Gastrocnemius medialis (tissue), 4 donors: ENCODE measurements at places on chromosomes 6 and 20. TPM values are rescaled to one million over a fixed set of nuclear protein-coding genes. Genes with fewer than 3 reads are reported as not detected.

GRCh38 chr6:4751823-4752464, 24.3 kb upstream of the CDYL start:
- H3K4me1 ChIP-seq = no peaks in the 10 kb centered on the region
- no peaks in the 10 kb centered on the region for H3K36me3 ChIP-seq
- H3K27ac ChIP-seq = no peak overlapping the region
- no peak for DNase-seq

GRCh38 chr6:26086211-26086610, 1.0 kb upstream of the HFE start:
- H3K27me3 ChIP-seq = no peaks in the 10 kb centered on the region
- no peak overlapping the region for H3K4me3 ChIP-seq
- no peak for DNase-seq
- no peaks in the 10 kb centered on the region for H3K36me3 ChIP-seq
- peaks cover 20% of the 10 kb centered on the region for H3K4me1 ChIP-seq

- peak; percentile 54 for DNase-seq
- peaks cover 20% of the 10 kb centered on the region for H3K4me1 ChIP-seq
- no peaks in the 10 kb centered on the region for H3K36me3 ChIP-seq
- H3K27me3 ChIP-seq = no peaks in the 10 kb centered on the region
- no peak overlapping the region for H3K4me3 ChIP-seq
- peak overlapping the region; percentile 65 for H3K27ac ChIP-seq
Measured at GRCh38 chr6:111743862-111744692, 129.2 kb downstream of the FYN start.

DNA sequence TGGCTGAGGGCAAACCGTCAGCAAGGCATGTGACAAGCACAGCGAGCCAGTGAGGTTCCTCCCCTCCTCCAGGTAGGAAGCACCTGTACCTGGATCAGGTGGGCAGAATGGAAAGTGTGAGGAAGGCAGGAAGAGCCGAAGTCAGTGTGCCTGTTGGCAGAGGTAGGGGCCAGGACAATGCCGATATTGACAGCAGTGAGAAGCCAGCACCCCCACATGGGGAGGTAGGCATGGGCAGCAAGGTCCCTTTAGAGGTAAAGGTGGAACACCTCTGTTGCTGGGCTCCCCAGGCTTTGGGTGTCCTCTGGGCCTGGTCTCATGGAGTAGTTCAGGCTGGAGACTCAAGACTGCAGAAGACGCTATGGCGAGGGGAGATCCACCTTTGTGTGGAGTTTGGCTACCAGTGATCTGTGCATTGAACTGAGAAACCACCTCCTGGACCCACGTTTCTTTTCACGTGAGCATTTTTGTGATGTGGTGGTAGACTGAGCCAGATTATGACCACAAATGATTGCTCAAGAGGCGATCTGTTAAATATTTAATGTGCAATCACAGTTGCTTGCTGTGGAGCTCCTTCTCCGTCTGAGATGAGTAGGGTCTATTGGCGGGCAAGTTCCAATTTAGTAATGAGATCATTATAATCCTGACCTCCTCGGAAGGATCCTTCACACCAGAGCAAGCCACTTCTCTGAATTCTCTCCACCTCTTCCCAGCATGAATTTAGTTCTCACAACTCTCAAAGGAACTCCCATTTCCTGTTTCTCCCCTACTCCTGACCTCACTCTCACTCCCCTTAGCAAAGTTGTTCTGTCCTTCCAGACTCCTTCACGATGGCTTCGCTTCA, 174.8 kb downstream of the CDH26 start:
- no peaks in the 10 kb centered on the region for H3K36me3 ChIP-seq
- no peaks in the 10 kb centered on the region for H3K27me3 ChIP-seq
- no peak overlapping the region for H3K4me3 ChIP-seq
- H3K27ac ChIP-seq = no peak overlapping the region
- DNase-seq = no peak

DNA sequence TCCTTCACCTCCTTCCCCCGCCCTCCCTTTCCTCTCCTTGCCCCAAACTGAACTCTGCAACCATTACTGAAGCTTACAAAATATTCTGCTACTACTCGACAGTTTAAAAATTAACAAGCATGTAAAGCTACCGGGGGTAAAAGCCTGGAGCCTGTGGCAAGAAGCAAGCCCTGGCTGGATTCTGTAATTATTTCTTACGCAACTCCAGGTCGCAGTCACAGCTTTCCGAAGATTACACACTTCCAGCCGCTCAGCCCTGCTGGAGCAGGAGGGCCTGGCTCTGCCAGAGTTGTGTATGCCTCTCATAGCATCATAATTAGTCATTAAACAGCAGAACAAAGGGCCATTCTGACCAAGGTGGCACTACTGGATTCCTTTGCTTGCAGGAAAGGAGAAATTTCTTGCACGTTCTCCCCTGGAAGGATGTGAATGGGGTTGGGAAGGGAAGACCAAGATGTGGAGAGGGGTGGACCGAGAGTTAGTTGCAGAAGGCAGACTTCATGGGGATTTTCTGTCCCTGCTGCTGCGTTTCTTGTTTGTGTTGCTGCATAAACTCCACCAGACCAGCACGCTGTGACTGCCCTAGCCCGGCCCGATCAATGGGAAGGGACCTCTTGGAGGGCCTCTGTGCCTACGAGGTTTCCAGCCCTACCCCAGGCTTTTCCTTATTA, 23.6 kb downstream of the FOXQ1 start:
- H3K27me3 ChIP-seq = no peaks in the 10 kb centered on the region
- no peak overlapping the region for H3K27ac ChIP-seq
- H3K4me3 ChIP-seq = no peak overlapping the region
- no peaks in the 10 kb centered on the region for H3K4me1 ChIP-seq

- no peak overlapping the region for H3K4me3 ChIP-seq
- no peaks in the 10 kb centered on the region for H3K36me3 ChIP-seq
- DNase-seq = no peak
- H3K27ac ChIP-seq = no peak overlapping the region
Measured at GRCh38 chr6:156996265-156996664, 219.1 kb downstream of the ARID1B start.

DNA sequence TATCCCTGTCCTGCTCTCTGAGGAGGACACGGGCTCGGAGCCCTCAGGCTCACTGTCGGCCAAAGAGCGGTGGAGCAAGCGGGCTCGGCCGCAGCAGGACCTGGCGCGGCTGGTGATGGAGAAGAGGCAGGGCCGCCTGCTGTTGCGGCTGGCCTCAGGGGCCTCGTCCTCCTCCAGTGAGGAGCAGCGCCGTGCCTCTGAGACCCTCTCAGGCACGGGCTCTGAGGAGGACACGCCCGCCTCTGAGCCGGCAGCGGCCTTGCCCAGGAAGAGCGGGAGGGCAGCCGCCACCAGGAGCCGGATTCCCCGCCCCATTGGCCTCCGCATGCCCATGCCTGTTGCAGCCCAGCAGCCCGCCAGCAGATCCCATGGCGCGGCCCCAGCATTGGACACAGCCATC, 14.2 kb upstream of the SLC22A7 start:
- H3K27ac ChIP-seq = no peak overlapping the region
- no peaks in the 10 kb centered on the region for H3K27me3 ChIP-seq
- H3K36me3 ChIP-seq = no peaks in the 10 kb centered on the region
- no peak for DNase-seq
- no peak overlapping the region for H3K4me3 ChIP-seq

DNA sequence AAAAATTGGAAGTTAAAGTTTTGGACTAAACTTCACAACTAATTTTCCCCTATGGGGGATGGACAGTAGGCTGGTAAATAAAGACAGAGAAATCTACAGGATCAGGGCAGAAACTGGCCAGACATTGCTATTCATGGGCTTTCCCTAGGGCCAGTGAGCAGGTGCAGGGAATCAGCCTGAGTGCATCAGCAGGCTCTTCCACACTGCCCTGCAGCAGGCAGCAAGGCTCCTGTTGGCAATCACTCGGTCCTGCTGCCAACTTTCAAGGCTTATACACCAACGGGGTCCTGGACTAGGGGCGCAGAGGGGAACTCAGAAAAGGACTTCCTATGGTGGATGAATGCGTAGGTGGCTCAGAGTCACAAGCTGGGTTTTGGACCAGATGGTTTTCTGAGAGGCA, 59.8 kb upstream of the NHSL1 start:
- H3K27me3 ChIP-seq = no peaks in the 10 kb centered on the region

GRCh38 chr6:163444077-163444476, 29.6 kb downstream of the QKI start:
- peaks cover 97% of the 10 kb centered on the region for H3K4me1 ChIP-seq
- H3K27me3 ChIP-seq = no peaks in the 10 kb centered on the region
- H3K4me3 ChIP-seq = no peak overlapping the region
- DNase-seq = no peak
- H3K36me3 ChIP-seq = no peaks in the 10 kb centered on the region

The OR5V1 gene
- not detected for total RNA-seq

The C6orf132 gene
- not detected for total RNA-seq

The TMEM217 gene
- total RNA-seq = not detected
